ENCODE measurements at places on chromosomes 5 and 9.

- no peak for DNase-seq
Measured at GRCh38 chr9:61673664-61674381, 484.0 kb downstream of the SPATA31A7 start.

GRCh38 chr9:1748407-1748806 is 266.7 kb upstream of the SMARCA2 start:
- no peak for DNase-seq

GRCh38 chr5:51960617-51961121 is 577.4 kb downstream of the ISL1 start:
- DNase-seq = peak; percentile 18

DNA sequence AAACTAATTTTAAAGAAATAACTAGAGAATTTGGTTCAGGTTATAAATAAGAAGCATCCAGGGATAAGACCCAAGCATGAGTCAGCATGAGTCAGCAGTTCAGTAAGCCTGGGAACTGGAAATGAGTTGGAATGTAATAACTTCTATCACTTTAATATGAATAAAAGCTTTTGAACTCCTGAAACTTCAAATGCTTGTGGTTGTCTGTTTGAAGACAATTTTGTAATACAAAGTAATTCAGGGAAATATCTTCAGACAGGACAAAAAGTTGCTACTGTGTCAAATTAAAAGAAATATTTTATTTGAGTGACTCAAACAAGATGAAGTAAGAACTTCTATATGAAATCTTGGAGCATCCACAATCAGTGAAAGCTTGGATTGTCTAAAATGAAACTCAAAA is 331.2 kb upstream of the DAB2 start:
- peak; percentile 41 for DNase-seq

- DNase-seq = peak; percentile 22
Measured at GRCh38 chr5:78899922-78900362, 85.2 kb downstream of the ARSB start.

DNA sequence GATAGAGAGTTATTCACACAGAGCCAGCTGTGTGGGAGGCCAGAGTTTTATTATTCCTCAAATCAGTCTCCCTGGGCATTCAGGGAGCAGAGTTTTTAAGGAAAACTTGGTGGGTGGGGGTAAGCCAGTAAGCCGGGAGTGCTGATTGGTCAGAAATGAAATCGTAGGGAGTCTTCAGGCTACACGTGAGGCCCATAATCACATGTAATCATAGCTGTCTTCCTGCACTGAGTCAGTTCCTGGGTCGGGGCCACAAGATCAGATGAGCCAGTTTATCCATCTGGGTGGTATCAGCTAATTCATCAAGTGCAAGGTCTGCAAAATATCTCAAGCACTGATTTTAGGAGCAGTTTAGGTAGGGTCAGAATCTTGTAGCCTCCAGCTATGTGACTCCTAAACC is 10.8 kb upstream of the TTC39B start:
- no peak for DNase-seq

- peak; percentile 23 for DNase-seq
Measured at GRCh38 chr5:27911216-27911615, 872.8 kb upstream of the CDH9 start.

DNA sequence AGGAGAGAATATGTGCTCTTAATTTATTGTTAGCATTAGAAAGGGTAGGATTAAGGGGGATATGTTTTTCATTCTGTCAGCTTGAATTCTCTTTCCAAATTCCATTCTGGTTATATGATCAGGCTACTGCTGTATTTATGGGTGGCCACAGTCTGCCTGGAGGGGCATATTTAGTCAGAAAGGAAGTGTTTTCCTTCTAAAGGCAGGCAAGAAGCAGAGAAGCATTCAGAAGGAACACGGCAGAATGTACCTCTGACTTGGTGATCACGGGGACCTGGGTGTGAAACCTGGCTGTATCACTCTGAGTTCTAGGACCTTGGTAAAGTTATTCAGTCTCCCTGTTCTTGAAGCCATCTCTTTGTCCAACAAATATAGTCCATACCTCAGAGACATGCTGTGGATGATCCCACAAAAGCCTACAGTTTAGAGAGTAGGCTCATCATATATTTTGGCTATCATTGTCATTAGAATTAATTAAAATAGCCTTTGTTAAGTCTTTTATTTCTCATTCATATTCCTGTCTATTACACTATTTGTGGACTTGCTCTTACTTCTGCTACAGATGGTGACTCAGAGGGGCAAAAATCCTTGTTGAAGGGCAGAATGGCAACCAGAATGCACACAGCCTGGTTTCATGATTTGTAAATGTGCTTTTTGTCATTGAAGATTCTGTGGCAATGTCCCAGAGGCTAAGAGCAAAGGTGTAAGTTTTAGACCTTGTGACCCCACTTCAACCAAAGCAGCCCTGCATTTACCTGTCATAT is 2.7 kb downstream of the TNC start:
- DNase-seq = no peak

DNA sequence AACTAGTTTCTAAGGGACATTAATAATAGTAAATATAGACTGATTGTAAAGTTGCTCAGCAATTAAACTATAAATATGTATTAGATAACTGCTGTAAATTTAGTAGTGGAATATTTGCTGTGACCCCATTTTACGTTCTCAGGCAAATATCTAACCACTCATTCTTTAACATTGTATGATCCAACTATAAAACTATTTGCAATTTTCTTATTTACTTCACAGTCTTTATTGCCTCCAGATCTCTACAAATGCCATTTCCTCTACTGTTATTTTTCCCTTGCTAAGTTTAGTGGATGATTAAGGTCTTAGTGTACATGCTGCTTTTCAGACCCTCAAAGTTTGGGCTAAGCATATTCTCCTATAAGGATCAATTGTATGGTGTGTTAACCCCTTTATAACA is 526.2 kb upstream of the ST8SIA4 start:
- no peak for DNase-seq

- no peak for DNase-seq
Measured at GRCh38 chr5:100772006-100772405, 131.1 kb downstream of the ST8SIA4 start.

DNA sequence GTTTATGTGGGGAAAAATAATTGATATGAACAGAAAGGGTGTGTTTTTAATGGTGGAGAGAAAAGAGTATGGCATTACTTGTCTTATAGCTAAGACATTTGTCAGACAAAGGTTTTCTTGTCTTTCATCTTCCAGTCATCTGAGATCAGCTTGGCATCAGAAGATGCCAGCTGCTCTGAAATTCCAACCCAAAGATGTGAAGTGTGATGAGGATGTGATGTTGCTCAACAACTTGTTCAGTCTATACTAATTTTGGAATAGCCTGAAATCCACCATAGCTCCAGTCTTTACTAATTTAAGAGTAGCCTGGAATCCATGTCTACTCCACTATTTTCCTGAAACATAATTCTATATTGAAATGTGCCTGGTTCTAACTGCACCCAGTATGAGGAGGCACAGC is 182.3 kb downstream of the CFAP90 start:
- no peak for DNase-seq

GRCh38 chr5:138819081-138819480 is 56.1 kb downstream of the LRRTM2 start:
- DNase-seq = no peak

- DNase-seq = no peak
Measured at GRCh38 chr9:91930475-91930874, 19.6 kb downstream of the ROR2 start.

GRCh38 chr9:136359774-136360718 is 3.5 kb downstream of the DNLZ start:
- DNase-seq = no peak

GRCh38 chr5:137481596-137481995 is 17.5 kb downstream of the SPOCK1 start:
- DNase-seq = no peak

GRCh38 chr9:36128349-36128748 is 8.2 kb upstream of the GLIPR2 start:
- DNase-seq = no peak

DNA sequence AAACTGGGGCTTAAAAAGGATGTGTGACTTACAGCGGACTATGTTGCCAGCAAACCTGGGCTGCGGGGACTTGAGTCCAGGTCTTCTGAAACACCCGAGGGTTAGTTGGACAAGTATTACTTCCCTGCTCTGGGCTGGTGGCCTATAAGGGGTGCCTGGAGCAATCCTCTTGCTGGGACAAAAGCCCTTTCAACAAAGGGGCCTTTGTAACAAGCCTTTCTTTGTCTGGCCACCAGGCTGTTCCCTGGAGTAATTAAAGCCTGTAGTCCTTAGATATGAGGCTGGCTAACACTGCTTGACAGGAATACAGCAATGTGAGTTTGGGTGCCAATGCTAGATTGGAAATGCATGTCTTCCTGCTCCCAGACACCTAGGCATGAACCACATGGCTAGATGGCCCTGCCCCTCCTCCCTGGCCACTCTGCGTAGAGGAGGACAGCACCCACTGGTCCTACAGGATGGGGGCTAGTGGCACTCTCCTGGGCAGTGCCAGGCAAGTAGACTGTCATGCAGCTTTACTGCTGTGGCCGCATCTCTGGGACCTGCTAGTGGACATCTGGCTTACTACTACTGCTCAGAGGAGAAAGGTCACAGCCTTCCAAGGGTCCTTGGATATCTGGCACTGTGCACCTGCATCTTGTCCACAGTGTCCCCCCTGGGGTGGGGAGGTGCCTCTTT is 343.1 kb downstream of the ZSWIM6 start:
- DNase-seq = no peak

- no peak for DNase-seq
Measured at GRCh38 chr5:66888613-66889012, 292.4 kb downstream of the MAST4 start.

GRCh38 chr9:34121996-34122395 is 4.5 kb downstream of the DCAF12 start:
- no peak for DNase-seq

DNA sequence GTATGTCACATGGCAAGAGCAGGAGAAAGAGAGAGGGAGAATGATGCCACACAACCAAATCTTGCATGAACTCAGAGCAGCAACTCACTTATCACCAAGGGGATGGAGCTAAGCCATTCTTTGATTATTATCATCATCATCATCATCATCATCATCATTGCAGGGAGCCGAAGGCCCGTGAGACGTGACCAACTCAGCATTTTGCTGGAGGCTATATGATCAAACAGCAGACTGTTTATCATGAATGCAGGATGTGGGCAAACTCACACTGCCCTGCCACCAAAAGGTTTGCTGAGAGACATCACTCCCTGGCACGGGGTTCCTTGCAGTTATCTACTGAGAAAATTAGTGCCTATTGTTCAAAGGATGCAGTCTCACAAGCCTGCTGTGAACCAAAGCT is 8.6 kb upstream of the ZNF169 start:
- no peak for DNase-seq

GRCh38 chr9:108310202-108310601 is 545.6 kb downstream of the ACTL7B start:
- no peak for DNase-seq

- DNase-seq = no peak
Measured at GRCh38 chr9:83019246-83019645, 43.7 kb downstream of the RASEF start.

GRCh38 chr5:154118385-154118784 is 72.1 kb upstream of the GALNT10 start:
- no peak for DNase-seq

- DNase-seq = no peak
Measured at GRCh38 chr9:16029046-16029615, 476.3 kb downstream of the CCDC171 start.

DNA sequence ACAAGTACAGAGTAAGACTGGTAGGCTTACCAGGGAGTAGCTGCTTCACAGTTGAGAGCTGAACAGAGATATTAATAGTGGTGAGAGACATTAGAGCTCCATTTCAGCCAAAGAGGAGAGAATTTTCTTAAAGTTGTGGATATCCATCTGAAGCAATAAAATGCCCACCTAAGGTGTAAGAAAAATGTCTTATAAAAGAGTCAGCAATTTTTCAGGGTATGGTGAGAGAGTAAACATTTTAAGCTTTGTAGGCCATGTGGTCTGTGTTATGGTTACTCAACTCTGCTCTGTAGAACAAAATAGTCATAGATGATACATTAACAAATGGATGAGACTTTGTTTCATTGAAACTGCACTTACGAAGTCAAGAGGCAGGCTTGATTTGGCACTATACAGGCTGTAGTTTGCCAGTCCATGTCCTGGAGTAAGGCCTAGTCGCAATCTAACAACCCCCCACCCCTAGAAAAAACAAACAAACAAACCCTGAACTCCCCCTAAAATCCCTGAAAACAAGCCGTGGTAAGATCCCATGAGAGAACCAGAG is 945.4 kb upstream of the SEMA6A start:
- no peak for DNase-seq
